ENCODE measurements at places on chromosomes 4 and X.

GRCh38 chrX:129736491-129736890 lies 2.3 kb upstream of the XPNPEP2 start:
- no peak for DNase-seq

DNA sequence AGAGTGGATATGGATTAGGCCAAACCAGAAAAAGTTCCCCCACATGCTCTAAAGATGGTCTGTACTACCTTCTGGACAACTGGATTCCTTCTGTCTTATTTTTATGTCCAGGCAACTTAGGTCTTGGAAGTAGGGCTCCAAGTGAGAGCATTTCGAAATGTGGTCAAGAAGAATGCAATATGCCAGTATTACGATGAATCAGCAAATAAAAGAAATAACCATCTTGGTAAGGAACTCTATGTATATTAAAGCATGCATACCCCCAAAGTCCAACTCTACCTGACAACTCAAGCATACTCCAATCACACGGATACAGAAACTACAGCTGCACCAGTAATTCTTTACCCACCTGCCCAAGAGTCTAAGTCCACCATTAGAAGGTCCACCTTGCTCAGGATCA lies 234.5 kb downstream of the HNRNPD start:
- no peak for DNase-seq

GRCh38 chrX:87067795-87068369 lies 449.7 kb upstream of the KLHL4 start:
- no peak for DNase-seq

DNA sequence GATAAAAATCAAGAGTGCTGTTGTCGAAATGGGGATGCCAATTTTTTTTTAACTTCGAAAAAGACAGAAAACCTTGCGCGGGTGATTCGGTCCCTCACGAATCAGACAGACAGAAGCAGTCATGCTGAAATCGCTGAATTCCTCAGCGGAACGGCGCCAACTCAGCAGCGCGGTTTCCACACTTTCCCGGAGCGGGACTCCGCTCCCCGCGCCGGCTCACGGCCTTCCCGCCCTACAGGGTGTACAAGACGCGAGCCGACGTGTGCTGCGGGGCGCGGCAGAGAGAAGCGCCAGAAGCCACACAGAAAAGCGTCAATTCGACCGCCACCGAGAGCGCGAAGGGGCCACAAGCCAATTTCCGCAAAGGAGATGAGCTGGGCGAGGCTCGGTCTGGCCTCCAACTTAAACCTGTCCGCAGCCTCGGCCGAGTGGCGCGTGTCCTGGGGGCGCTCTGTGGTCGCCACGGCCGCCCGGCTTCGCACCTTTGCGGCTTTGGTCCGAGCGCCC lies 1.3 kb downstream of the NEXMIF start:
- DNase-seq = no peak

- no peak for DNase-seq
Measured at GRCh38 chr4:7461230-7461629, 26.5 kb upstream of the PSAPL1 start.

DNA sequence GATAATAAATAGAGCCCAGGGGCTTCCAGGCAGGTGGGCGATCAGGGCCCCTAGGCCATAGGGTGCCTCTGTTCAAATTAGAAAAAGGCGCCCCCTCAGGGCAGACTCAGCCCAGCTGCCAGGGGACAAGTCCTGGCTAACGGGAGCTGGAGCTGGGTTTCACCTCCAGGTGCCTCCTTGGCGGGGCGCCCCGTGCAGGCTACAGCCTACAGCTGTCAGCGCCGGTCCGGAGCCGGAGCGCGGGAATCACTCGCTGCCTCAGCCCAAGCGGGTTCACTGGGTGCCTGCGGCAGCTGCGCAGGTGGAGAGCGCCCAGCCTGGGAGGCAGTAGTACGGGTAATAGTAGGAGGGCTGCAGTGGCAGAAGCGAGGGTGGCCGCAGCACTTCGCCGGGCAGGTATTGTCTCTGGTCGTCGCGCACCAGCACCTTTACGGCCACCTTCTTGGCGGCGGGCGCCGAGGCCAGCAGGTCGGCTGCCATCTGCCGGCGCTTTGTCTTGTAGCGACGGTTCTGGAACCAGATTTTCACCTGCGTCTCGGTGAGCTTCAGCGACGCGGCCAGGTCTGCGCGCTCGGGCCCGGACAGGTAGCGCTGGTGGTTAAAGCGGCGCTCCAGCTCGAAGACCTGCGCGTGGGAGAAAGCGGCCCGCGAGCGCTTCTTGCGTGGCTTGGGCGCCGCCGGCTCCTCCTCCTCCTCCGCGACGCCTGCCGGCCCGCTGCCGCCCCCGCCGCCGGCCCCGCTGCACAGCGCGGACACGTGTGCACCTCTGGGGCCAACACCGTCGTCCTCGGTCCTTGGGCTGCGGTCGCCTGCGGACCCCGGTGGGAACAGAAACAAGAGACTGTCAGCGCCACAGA lies 2.4 kb downstream of the NKX3-2 start:
- DNase-seq = no peak

- no peak for DNase-seq
Measured at GRCh38 chrX:19728915-19729314, 158.5 kb downstream of the SH3KBP1 start.

GRCh38 chr4:7315935-7316334 lies 118.8 kb downstream of the PSAPL1 start:
- no peak for DNase-seq

DNA sequence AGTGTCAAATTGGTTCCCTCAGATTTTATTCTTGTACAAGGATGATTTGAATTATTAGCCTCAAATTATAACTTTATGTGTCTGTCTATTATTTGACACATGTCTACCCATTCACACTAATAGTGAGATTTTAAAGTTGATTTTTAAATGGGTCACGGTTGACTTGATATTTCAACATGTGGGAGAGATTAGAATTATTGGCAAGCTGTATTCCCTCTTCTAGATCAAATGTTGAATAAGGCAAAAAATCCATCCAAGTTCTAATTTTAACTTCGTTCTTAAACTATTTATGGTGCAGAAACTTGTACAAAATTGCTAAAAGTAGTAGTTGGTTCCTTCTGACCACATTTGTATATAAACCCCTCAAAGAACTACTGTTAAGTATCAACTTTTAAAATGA lies 1498.0 kb downstream of the STIM2 start:
- no peak for DNase-seq

DNA sequence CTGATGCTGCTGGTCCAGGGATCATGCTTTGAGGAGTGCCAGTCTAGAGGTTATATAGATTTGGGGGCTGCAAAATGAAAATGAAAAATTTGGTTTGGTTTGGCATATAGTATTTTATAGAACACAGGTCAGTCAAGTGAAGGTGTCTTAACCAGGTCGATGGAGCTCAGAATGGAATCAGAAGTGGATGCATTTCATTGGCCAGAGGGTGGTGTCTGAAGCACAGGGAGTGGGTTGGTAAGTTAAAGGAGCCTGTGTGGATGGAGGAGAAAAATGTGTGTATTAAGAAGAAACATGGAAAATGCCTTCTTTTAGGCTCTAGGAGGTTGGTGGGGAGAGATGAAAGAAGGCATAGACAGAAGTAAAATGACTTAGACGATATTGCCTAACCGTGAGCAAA lies 8.6 kb downstream of the GALNT7 start:
- no peak for DNase-seq

GRCh38 chrX:32280489-32280888 lies 930.9 kb downstream of the DMD start:
- no peak for DNase-seq

DNA sequence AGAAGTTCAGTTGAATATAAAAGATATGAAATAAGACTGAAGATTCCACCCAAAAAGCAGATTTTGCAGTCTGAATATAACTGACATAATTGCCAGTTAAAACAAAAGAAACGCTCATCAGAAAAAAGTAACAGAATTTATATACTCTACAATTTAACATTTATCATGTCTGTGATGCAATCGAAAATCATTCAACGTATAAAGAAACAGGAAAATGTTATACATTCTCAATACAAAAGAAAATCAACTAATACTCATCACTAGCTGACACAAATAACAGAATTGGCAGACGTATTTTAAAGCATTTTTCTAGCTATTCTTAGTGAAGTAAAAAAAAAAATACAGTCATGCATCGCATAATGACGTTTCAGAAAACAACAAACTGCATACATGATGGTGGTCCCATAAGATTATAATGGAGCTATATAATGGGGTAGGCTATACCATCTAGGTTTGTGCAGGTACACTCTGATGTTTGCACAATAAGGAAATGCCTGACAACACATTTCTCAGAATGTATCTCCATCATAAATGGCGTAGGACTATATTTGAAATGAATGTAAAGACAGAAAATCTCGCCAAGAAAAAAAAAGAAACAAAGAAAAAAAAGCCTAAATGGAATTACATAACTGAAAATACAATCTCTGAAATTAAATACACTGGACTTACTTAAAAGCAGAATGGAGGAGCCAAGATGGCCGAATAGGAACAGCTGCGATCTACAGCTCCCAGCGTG lies 34.3 kb downstream of the OR13H1 start:
- no peak for DNase-seq

Measured in stimulated activated CD8-positive, alpha-beta memory T cell treated with anti-CD3 and anti-CD28 coated beads, Interleukin-2, amount 100 ng/mL, for 1 hour (primary cell).